ENCODE measurements at places on chromosomes 2 and 18.

DNA sequence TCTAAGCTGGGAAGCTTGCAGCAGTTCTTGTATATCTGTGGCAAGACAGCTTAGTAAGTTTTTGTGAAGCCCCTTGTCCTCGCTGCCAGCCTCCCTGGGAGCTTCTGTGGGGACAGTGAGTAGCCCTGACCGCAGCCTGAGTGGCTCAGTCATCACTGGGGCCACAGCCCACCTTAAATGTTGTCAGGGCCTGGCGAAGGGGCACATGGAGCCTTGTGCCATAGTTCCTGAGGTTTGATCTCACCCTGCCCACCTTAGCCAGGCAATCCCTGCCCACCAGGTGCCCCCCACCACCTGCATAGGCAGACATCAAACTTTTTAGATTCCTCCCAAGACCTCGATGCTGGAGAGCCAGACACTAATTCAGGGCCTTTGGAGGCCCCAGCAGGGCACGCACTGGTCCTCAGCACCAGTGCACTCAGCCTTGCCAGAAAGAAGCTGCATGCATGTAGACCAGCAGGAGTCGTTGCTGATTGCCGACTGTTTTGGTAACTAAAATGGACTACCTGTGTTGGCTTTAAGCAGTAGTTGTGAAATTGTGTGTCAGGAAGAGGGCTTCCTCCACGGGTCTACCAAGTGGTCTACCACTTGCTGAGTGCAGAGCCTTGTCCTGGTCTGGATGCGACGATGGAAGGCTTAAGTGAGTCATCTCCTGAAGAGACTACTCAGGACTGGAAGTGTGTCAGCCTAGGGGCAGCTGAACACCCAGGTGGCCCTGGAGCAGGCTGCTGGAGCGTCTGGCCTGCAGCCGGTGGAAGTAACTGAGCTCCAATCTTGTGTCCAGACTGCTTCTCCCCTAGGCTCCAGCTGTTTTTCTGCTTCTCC, 233.1 kb downstream of the SEPTIN10 start:
- no peak for DNase-seq

DNA sequence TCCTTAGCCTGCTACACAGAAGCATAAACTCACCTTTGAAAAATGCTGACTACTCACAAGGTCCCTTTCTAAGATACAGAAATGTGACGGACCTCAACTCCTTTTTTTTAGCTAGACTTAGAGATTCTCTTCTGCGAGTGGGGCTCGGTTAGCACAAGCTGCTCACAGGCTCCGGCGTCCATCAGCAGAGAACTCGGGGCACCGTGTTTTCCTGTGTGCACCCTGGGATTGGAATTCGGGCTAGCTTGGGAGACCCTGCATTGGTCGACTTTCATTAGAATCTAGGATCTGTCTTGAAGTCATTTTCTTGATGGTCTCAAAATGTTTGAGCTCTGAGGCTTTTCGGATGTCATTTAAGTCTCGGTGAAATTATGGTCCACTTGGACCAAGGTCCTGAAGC, 191.2 kb downstream of the GBX2 start:
- no peak for DNase-seq

- DNase-seq = no peak
Observed at GRCh38 chr2:207162316-207162715, 3.4 kb downstream of the KLF7 start.

GRCh38 chr2:2331881-2332280, 806 bp upstream of the MYT1L start:
- DNase-seq = peak; percentile 95

GRCh38 chr2:28507796-28508764, 12.2 kb downstream of the PLB1 start:
- DNase-seq = no peak

GRCh38 chr18:24786027-24786426, 325.6 kb downstream of the HRH4 start:
- no peak for DNase-seq

GRCh38 chr2:219183151-219183772, 5.2 kb downstream of the RETREG2 start:
- no peak for DNase-seq

DNA sequence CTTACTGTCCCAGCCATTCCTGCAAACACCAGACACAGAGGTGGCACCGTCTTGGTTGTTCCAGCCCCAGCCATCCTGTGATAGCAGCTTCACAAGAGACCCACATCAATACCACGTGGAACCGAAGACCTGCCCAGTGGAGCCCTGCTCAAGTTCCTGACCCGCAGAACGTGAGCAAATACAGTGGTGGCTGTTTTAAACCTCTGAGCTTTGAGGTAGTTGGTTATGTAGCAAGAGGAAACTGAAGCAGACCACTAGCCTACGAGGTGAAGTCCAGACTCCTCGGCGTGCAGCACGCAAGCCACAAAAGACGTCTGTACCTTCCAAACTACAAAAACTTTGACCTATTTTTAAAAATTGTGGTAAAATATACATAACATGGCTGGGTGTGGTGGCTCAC, 96.1 kb upstream of the ODC1 start:
- no peak for DNase-seq

DNA sequence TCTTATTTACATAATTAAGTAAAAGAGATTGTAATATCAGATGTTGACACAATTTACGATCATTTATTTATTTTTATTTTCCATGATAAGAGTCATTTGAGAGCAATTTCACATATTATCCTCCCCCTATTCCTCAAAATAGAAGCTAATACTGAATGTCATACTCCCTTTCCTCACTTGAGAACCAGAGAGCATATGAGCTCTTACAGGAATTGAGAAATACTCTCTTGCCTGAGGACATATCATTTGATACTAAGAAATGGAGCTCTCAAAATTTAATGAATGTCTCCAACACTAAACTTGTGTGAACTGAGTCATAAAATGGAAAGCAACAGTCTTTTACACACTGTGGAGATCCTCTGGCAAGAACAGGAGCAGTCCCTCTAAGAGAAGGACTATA, 68.5 kb upstream of the CHST9 start:
- no peak for DNase-seq

DNA sequence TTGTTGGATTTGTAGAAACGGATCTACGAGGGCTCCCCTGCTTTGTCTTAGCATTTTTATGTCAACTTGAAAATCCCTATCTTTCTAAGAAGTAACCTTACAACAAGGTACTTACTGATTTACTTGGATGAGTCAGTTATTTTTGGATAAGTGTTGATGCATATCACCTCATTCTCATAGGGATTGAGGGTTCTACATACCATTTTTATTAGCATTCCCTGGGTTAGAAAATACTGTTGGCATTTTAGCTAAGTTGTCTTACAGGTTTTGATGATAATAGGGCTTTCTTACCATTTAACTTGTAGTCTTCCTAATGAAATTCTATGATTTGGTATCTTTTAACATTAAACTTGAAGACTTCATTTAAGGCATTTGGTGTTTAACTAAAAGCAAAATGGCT, 125.2 kb downstream of the UBE2E3 start:
- no peak for DNase-seq

- no peak for DNase-seq
Observed at GRCh38 chr2:124609667-124610066, 584.6 kb downstream of the CNTNAP5 start.

GRCh38 chr2:153373510-153374279, 104.9 kb downstream of the RPRM start:
- no peak for DNase-seq

DNA sequence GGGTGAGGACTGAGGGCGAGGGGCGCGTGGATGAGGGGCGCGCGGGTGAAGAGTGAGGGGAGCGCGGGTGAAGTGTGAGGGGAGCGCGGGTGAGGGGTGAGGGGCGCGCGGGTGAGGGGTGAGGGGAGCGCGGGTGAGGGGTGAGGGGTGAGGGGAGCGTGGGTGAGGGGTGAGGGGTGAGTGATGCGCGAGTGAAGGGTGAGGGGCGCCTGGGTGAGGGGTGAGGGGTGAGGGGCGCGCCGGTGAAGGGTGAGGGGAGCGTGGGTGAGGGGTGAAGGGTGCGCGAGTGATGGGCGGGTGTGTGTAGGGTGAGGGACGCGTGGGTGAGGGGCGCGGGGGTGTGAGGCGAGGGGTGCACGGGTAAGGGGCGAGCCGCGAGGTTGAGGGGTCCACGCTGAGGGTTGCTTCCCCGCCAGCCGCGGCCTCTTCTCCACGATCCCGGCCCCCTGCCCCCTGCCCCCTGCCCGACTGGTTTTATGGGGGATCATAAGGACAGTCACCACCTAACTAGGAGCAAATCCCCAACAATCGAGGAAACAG, 1.1 kb upstream of the SLC66A2 start:
- DNase-seq = no peak

GRCh38 chr2:112959109-112959812, 18.5 kb upstream of the IL36G start:
- DNase-seq = no peak

- no peak for DNase-seq
Observed at GRCh38 chr2:43238176-43238575, 11.8 kb upstream of the ZFP36L2 start.

GRCh38 chr2:181070836-181071200, 90.4 kb downstream of the UBE2E3 start:
- no peak for DNase-seq

GRCh38 chr18:9867071-9867594, 18.6 kb upstream of the TXNDC2 start:
- DNase-seq = no peak

DNA sequence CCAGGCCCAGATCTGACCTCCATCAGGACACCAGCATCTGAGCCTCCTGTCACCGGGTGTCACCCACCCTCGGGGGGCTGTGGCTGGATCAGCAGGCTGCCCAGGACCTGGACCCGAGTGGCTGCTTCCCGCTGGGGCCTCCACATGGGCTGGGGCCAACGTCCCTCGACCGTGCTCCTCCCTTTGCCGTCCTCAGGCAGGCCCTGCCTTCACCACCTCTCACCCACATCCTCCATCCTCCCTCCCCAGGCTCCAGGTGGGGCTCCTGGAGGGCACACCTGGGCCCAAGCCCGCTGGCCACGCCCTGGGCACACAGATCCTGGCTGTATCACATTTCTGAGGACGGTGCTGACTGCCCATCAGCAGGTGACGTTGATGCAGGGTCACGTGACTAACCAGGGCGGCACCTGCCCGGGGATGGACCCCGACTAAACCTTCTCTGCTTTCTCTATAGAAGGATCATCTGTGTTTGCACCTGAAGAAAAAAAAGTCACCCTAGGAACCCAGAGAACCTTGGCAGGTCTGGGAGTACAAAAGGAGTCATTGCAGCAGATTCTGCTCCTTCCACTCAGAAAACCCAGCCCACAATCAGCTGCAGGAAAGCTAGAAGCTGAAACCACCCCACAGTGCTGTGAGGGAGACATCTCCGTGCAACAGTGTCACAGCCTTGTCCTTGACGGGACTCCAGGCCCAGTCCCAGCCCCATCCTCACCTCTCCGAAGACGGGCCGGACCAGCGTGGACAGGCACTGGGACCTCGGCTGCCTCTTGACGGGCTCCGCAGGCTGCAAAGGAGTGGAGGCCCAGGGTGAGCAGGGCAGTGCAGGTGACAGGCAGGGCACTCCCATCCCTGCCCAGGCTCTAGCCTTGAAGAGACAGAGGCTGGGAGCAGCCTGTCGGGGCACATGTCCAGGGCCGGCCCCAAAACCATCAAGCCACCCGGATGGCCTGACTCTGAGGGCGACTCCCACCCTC, 11.2 kb downstream of the STK25 start:
- peak; percentile 32 for DNase-seq

DNA sequence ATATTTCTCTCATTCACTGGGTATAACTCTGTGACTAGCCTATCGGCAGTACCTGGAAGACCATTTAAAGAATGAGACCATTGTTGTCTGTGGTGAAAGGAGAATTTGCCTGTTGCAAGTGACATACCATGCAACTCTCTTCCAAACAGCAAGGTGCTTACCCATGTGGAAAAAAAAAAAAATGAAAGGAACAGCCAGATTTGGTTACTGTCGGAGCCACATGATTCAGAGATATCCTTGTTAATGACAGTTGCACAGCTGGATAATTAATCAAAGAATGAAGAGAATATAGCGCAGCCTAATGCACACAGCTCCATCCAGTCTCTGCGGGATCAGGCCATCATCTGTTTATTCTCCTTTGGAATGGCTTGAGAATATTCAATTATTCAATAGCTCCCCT, 141.8 kb downstream of the HRH4 start:
- no peak for DNase-seq

GRCh38 chr2:145715601-145716000, 1195.7 kb upstream of the ZEB2 start:
- no peak for DNase-seq

DNA sequence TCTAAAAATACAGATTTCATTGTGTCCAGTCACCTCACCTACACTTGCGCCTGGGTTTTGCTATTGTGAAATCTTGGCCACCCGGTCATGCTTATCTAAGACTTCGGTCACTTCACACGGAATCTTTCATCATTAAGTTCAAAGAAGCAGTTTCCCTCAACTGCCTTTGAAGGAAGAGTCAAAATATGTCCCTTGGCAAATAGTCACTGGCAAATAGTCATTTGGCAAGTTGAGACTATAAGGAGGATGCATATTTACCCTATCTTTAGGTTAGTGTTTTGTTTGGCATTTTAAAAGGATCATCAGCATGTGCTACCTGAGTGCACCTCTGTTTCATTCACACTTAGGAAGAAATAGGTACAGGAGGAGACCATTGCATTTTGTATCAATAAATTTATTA, 95.9 kb downstream of the FEZ2 start:
- no peak for DNase-seq

- DNase-seq = no peak
Observed at GRCh38 chr2:137208431-137208891, 443.1 kb downstream of the THSD7B start.

- no peak for DNase-seq
Observed at GRCh38 chr2:187638840-187639239, 84.6 kb upstream of the TFPI start.

DNA sequence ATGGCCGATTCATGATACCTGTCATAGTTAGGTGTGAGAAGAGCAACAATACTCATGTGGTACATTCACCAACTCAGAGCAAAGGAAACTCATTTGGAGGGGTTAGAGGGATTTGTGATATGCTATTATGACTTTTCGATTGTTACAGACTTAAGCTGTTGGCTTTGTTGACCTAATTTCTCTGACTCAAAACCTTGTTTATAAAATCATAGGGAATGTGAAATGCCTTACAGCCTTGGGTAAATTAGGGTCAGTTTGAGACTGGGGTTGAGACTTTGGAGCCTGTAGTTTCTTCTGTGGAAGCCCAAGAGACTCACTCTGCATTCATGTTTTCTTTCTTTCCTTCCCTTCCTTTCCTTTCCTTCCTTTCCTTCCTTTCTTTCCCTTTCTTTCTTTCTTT, 261.9 kb downstream of the LRRTM1 start:
- DNase-seq = no peak

DNA sequence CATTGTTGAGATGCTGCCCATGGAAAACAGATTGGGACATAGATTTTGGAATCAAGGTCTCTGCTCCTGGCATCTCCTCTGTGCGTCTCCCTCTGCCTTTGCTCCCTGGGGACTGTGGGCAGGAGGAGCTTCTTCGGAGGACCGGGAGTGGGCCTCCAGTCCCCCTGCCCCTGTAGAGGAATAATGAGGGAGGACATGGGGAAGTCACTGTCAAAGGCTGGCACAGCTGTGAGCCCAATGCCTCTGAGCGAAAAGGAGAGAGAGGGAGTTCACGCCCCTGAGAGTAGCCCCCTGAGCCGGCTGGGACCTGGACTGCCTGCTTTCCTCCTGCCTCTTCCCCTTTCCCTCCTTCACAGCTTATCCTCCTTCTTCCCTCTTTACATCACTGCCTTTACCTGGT, 195.0 kb downstream of the LOXHD1 start:
- no peak for DNase-seq
